ENCODE measurements at places on chromosomes 11 and 22.

DNA sequence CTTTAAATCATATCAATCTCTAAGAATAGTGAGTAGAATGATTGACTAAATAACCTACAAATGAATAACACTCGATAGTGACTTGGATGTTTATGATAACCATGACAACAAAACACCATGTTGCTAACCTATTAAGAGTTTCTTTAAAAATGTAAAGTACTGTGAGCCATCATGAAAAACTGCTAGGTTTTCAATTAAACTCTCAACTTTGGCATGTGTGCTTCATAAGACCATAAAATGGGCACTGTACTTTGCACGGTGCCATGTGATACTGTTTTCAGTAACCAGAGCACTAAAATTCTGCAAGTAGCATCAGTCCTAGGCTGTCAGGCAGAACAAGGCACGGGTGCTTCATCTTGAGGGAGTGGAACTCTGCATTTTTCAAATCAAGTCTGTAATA, 96.2 kb upstream of the TRIM77 start:
- no peak for DNase-seq

DNA sequence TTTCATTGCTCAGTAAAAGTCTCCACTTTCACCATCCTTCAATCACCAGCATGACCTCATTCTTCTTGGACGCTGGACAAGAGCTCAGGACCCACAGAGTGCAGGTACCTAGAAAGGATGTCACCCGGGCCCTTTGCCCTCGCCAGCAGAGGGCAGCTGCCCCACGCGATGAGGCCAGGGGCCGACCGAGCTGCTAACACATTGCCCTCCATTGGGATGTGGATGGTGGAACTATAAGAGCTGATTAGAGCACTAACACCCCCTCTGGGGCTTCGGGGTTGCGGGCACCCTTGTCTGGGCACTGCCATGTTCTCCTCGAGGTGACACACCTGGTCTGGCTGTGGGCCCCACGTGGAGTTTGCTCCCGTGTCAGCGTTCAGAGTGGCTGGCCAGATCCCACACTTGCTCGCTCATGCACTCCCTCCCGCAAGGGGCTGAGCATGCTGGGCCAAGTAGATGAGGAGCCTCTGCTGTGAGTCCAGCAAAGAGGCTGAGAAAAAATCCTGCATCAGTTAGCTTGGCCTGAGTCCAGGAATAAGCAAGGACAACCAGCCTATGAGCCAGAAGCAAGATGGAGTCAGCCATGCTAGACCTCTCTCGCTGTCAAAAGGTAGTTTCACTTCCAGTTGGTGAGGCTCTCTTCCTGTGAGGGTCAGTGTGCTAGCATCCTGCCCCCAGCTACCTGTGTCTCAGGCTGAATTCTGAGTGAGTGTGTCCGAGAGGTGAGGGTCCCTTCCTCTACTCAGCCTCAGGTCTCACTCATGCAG, 9.8 kb downstream of the KRTAP5-6 start:
- no peak for DNase-seq

- DNase-seq: no peak
These were observed 43.4 kb upstream of the PITPNB start for GRCh38 chr22:27962268-27963044.

DNA sequence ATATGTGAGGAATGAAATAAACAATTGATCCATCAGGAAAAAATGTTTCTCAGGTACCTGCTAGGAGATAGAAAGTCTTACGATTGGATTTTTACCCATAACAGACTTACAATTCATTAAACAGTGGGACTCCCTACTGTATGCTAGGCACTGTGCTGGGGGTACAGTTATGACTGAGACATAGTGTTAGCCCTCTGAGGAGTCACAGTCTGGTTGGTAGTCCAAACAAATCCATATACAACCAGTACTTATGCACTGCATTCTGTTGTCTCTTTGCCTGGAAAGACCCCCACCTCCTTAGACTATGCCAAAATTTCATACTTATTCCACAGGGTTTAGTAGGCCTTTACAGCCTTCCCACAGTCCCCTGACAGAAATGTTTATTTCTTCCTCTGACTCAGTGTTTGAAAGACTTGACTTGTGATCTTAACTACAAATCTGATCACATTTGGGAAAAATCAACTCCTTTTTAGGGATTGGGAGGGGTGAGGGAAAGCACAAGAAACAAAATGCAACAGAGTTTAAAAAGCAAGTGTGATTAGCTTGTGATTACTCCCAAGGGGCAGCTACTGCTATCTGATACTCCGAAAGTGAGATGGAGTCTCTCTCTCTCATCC, 69.4 kb upstream of the HORMAD2 start:
- DNase-seq: no peak

GRCh38 chr22:31602259-31602952, 59.6 kb downstream of the PISD start:
- DNase-seq: no peak

GRCh38 chr11:17637901-17638300, 81.5 kb upstream of the MYOD1 start:
- no peak for DNase-seq

DNA sequence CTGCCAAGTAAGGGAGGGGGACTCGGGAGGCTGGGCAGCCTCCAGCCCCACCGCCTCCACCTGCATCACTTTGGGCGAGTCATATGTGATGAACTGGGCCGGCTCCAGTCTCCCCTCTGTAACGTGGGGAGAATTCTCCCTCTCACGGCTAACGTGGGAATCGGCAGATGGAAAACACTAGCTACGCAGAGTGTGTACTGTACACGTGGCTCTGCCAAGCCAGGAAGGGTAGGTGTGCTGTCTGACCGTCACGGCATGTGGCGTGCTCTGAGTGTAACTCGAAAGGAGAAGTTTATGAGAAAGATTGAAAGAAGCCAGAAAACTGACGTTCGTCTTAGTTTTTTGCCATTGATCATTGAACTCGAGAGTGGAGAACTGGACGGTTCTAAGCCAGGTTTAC, 13.7 kb downstream of the TRMU start:
- no peak for DNase-seq

DNA sequence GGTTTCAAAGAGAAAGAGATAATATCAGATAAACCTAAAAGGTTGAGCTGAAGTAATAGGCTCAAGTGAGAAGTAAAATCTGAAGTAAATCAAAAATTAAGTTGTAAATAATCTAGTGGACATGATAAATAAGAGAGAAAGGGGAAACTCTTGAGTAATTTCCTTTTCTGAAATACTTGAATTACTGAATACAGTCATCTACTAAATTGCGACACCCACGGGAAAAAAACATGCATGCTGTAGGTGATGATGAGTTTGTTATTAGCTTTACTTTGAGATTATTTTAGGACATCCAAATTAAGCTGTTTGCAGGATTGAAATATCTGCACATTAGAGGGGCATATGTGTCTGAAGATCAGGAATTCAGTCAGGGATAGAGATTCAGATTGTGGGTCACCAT, 50.0 kb upstream of the CARD18 start:
- DNase-seq: peak; percentile 72

GRCh38 chr22:39932918-39933649, 27.1 kb upstream of the TMA7B start:
- DNase-seq: peak; percentile 46

DNA sequence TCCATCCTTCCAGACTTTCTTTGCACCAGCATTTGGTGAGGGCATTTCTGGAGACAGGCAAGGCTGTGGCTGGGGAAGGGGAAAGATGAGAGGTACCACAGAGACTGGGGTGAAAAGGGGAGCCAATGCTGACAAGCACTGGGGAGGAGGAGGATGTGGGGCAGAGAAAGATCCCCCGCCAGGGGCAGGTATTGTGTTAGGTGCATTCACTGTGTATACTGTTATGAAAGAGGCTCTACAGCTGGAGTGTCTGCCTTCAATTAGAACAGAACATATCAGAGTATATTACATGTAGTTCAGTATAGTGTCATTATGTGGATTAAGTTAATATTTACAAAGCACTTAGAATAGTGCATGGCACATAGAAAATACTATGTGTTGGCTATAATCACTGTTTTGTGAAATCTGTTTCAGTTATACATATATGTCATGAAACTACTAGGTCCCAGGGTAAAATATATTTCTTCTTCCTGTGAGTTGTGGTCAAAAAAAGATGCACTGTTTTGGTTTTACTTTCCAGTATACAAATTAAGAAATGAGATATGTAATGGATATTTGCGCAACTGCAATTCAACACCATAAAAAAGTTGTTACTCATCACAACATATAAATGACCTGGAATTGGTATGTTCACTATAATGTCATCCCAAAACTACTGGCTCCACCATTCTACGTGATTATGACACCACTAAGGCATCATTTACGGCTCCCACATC, 8.4 kb downstream of the MSANTD2 start:
- DNase-seq: no peak

- peak; percentile 16 for DNase-seq
These were observed at the start of gene MS4A15 for GRCh38 chr11:60756307-60757032. Gene MS4A15 (plus strand): TSS chr11:60756867. CDS start chr11:60763734, 6,867 bp downstream.

GRCh38 chr11:107387666-107388065, 70.0 kb downstream of the CWF19L2 start:
- DNase-seq: no peak

DNA sequence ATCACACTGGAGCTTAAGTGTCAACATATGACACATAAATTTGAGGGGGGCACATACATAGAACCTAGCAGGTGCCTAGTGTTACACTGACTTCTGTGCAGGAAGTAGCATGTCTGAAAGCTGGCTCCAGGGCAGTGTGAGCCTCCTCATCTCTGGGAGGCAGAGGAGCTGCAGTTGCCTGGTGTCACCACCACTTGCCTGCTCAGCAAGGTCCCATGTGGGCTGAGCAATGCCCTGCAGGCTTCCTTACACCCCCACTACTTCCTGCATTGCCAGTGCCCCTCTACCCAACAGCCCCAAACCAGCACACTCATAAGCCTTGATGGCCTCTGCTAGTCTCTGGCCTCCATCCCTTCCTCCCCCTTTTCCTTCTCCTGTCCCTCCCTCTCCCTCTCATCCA, 165.8 kb downstream of the BUD13 start:
- no peak for DNase-seq

DNA sequence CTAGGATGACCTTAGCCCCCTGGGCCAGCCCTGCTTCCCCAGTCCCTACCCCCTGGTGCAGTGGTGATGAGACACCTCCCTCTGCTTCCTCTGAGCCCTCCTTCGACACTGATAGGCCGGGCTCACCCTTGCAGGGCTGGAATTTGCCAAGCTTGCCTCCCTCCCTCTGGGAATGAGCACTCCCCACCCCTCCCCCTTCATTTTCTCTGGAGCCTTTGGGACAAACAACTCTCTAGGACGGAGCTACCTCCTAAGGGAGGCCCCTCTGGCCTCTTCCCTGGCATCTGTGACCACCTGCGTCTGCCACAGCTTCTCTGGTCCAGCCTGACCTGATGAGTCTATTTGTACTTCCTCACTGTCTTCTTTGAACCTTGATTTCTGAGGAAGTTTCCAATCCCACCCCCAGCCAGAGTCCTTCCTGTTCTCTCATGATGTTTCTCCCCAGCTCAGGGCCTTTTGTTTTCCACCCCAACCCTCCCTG, 53.3 kb upstream of the ADA2 start:
- no peak for DNase-seq

GRCh38 chr11:106785913-106786650, 232.2 kb downstream of the GUCY1A2 start:
- no peak for DNase-seq

DNA sequence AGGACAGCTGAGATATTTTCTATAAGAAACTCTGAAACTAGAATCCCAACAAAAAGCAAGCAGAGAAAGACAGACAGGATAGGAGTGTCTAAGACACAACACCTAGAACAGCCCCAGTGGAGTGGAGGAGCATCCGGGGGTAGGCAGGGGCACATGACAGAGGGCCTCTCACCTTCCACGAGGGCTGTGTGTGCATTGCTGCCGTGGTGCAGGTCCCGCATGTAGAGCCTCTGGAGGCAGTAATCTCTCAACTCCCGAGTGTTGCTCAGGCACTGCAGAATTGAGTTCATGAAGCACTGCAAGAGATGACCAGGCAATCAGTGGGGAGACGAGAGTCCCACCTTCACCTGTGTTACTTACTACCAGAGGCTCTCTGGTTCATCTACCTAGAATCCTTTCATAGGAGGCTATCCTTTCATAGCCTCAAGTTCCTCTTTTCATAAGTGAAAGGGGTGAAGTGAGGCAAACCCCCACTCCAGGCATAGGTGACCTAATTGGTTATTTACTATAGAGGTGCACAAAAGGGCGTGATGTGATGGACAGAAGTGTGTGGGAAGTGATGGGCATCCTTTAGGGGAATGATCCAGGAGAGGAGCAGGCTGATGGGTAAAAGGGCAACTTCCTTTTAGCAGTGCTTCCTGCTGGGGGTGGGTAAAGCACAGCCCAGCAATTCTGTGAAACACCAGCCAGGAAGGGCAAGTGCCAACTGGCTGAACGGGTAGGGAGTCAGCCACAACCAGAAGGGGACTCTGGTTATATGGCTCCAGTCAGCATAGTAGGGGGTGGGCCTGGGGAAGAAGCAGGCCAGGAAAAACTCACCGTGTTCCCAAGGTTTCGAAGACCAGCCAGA, 13.1 kb upstream of the MFRP start:
- peak; percentile 80 for DNase-seq

GRCh38 chr11:120224972-120225909, 14.4 kb downstream of the OAF start:
- DNase-seq: peak; percentile 69

GRCh38 chr11:119729951-119730613, 1.1 kb upstream of the NECTIN1 start:
- DNase-seq: peak; percentile 81

GRCh38 chr11:126136507-126136906, 73.8 kb upstream of the CDON start:
- no peak for DNase-seq

DNA sequence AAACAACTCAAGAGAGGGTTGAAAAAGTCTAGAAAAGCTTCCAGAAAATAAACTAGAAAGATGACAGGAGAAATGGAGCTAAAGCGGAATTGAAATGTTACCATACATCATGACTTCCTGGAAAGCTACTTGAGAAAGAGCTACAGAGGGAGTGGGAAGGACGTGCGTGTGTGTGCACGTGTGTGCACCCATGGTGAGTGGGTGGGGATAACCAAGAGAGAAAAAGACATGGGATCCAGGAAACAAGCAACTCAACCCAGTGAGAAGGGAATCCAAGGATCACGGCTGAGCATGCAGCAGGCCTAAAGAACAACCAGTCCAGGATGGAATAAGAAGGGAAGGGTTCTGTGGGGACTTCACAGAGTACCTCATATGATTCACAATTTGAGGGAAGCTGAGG, 21.6 kb downstream of the APOL1 start:
- peak; percentile 86 for DNase-seq

GRCh38 chr11:118320515-118320914, 16.0 kb downstream of the CD3E start:
- DNase-seq: no peak

DNA sequence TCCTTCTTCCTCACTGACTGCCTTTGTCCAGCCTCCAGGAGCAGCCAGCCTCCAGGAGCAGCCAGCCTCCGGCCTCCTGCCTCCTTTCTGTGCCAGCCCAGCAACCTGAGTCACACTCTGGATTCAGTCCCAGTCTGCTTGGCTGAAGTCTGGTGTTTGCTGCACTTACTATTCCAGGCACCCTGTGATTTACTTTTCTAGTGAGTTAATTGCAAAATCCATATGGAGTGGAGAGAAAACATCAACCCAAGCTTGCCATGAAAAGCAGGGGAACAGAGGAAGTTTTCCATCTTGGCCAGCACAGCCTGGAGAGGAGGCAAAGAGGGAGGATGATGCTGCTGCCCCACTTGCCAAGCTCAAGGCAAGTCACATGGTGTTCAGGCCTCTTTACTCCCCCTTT, 400.5 kb downstream of the TENM4 start:
- no peak for DNase-seq

All from inflammatory macrophage (primary cell).